Activated CD4-positive, alpha-beta T cell treated with anti-CD3 and anti-CD28 coated beads, Interleukin-2, Interleukin-4, amounts not matched to agents 100 ng/mL and 50 ng/mL, durations not matched to agents 16 hours and 8 hours (primary cell): ENCODE measurements at places on chromosomes 1 and 21.

DNA sequence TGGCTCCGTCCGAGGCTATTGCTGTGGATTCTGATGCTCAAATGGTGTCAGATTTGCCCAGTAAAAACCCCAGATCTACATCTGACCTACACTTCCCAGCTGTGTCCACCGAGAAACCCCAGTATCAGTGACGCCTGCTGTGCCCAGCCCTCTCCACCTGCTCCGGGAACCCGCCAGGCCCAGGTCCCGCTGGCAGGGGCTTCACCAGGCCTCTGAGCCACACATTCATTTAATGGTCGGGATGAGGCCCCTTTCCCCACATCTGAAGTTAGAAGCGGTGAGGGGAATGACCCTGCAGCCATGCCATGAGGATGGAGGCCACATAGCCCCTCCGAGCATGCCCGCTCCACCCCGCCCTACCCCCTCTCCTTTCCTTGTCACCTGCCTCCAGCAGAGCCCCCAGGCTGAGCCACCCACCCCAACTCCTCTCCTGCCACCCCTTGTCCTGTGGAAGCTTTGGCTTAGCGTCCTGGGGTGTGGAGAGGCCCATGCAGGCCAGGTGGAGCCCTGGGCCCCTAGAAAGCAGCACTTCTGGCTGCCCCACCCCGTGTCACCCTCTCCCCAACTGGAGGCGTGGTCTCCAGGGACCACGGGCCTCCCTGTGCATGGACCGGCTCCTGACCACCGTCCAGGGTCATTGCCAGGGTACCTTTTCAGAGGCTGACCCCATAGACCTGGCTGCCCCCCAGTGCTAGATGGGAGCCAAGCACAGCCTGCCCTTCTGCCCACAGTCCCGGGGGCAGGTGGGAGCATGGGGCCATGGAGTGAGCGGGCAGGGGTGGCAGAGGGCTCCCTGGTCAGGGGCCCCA is 8.0 kb downstream of the TNFRSF14 start:
- no peak for DNase-seq

DNA sequence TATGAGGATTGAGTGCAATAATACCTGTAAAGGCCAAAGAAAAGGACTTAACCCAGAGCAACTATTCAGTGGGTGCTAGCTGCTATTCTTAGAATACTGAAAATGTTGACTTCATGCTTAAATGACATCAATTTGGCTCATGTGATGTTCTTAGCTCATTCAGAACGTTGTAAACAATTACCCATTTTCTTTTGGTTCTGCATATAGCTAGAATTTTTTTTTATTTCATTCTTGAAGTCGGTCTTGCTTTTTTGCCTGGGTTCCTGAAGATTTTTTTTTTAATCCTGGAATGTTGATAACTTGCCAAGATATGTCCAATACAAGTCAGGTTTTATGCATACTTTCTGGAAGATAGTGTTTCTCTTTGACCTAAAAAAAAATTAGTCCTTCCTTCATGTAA is 772.0 kb downstream of the LTN1 start:
- DNase-seq = no peak

GRCh38 chr1:234853906-234854644 is 244.1 kb upstream of the IRF2BP2 start:
- no peak for DNase-seq

DNA sequence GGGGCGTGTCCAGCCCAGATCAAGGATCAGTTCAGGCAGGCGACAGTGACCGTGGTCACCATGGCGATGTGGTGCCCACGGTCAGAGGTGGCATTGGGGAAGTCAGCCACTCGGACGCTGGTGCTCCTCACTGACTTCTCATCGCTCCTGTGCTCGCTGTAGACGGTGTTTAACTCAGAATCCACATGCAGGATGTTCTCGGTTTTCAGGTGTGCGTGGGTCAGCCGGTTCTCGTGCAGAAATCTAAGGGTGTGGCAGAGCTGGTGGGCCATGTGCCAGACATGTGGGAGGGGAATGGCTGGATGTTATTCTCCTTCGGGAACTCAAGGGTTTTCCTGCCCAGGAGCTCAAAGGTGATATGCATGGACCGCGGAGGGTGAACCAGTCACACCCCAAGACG is 11.7 kb downstream of the OR2AJ1 start:
- DNase-seq = no peak

DNA sequence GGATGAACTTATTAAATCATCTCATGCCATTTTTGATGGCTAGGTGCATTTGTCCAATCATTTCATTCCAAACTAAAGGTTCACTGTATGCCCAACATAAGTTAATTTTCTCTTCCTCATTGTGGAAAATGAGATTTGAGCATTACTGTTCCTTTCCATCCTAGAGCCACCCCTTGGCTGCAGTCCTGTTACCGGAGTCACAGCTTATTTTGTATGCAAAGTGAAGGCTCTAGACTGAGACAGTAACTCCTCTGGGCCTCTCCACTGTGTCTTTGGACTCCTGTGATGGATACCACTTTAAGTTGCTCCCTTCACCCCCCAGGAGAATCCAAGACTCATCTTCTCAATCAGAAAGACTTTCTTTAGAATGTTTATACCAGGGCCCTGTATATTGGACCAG is 59.7 kb downstream of the FGGY start:
- DNase-seq = no peak

GRCh38 chr1:30411206-30411605 is 312.2 kb downstream of the MATN1 start:
- no peak for DNase-seq

GRCh38 chr1:17914131-17914530 is 159.0 kb downstream of the ACTL8 start:
- DNase-seq = no peak
